Activated naive CD4-positive, alpha-beta T cell treated with anti-CD3 and anti-CD28 coated beads, Interleukin-2, amount 10 ng/mL, durations not matched to agents 7 days and 5 days (primary cell): ENCODE measurements at places on chromosomes 5 and 9.

- H3K27ac ChIP-seq = no peak overlapping the region
- peaks cover 16% of the 10 kb centered on the region for H3K36me3 ChIP-seq
- H3K27me3 ChIP-seq = peaks cover 4% of the 10 kb centered on the region
- no peak for DNase-seq
- H3K4me1 ChIP-seq = peaks cover 38% of the 10 kb centered on the region
- H3K4me3 ChIP-seq = no peak overlapping the region
Observed at GRCh38 chr5:111095982-111096381, 3.8 kb downstream of the WDR36 start.

GRCh38 chr5:172535108-172535445, 80.8 kb upstream of the SH3PXD2B start:
- H3K4me3 ChIP-seq = no peak overlapping the region
- no peak overlapping the region for H3K27ac ChIP-seq
- H3K4me1 ChIP-seq = no peaks in the 10 kb centered on the region
- no peaks in the 10 kb centered on the region for H3K36me3 ChIP-seq
- peaks cover 18% of the 10 kb centered on the region for H3K27me3 ChIP-seq
- DNase-seq = no peak

DNA sequence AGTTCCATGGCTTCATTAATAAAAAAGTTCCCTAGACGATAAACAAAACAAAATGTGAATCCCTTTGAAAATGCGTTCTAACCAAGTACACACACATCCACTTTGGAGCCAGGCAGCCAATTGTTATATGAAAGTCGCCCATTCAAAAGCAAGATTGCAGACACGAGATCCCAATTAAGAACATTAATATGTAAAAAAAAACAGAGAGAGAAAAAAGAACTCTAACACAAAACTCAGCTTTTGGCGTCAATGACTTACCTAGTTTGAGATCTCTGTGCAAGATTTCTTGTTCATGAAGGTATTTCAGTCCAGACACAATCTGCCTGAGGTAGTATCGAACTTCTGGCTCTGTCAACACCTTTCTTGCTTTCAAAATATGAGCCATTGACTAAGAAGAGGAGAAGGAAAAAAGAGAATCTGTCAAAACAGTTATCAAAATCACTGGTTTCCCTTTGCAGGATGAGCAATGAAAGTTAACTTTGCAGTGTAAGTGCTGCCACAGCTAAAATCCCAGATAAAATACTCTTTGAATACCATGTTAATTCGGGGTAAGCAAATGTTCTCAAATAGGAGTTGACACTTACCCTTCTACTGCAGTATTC, 1.6 kb downstream of the PLK2 start:
- peaks cover 21% of the 10 kb centered on the region for H3K27me3 ChIP-seq
- peaks cover 27% of the 10 kb centered on the region for H3K4me1 ChIP-seq
- H3K27ac ChIP-seq = no peak overlapping the region
- H3K4me3 ChIP-seq = peak overlapping the region; percentile 79

- no peak for DNase-seq
- H3K4me3 ChIP-seq = no peak overlapping the region
- H3K36me3 ChIP-seq = no peaks in the 10 kb centered on the region
- no peaks in the 10 kb centered on the region for H3K4me1 ChIP-seq
- H3K27me3 ChIP-seq = no peaks in the 10 kb centered on the region
Observed at GRCh38 chr5:145800181-145800580, 35.0 kb downstream of the PRELID2 start.
